ENCODE measurements at places on chromosomes 7 and 10.

DNA sequence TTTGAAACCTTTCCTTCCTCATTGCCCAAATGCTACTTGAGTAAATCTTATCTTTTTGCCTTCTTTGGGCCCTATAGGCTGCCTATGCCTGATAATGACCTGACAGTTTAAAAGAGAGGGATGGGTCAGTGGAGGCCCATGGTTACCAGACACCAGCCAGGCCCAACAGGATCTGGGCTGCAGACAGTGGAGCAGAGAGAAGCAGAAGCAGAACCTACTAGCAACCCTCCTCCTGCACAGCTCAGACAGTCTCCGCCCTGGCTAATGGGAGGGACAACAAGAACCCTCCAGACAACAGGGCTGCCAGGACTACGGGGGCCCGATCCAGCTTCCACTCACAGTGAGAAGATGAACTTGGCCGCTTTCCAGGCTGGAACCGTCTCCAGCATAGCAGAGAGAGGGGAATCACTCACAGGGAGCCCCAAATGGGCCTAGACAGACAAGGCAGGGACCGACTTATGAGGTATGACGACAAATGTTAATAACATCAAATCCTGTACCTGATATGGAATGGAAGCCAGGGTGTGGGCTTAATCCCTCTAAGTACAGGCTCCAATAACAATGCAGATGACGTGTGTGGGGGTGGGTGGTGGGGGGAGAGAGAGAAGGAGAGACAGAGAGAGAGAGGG lies 31.7 kb upstream of the DGKI start:
- DNase-seq, result peak; percentile 20

DNA sequence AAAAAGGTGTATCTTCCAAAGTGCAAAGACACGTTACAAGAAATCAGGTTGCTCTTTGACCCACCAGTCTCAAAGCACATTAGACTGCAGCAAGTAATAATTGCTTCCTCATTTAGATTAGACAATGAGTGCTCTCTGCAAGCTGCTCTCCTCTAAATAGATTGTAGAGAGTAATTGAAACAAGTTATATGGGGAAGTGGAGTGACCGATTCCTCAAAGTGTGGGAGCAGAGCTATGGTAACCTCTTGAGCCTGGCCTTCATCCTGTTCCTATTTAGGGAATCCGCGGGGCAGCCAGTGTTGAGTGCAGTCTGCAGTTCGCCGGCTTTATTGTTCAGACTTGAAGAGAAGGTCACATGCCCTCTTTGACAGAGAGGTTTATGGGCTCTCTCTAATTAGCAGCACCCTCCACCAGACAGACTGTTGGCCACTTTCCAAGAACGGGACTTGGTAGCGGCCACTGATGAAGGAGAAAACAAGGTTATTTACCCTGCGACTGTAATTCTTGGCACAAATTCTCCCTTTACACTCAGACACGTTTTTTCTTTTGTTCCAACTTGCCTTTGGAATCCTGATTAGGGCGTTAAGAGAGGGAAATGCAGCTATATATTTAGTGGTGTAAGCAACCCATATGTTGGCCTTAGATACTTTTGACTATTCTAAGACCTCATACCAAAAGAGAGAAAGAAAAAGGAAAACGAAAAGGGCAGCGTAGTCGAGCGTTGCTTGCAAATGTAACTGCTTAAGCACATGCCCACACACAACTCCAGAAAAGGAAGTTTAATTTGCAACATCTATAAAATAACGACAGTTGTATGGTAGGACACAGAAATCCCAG lies 107.5 kb downstream of the REEP3 start:
- no peak for DNase-seq

DNA sequence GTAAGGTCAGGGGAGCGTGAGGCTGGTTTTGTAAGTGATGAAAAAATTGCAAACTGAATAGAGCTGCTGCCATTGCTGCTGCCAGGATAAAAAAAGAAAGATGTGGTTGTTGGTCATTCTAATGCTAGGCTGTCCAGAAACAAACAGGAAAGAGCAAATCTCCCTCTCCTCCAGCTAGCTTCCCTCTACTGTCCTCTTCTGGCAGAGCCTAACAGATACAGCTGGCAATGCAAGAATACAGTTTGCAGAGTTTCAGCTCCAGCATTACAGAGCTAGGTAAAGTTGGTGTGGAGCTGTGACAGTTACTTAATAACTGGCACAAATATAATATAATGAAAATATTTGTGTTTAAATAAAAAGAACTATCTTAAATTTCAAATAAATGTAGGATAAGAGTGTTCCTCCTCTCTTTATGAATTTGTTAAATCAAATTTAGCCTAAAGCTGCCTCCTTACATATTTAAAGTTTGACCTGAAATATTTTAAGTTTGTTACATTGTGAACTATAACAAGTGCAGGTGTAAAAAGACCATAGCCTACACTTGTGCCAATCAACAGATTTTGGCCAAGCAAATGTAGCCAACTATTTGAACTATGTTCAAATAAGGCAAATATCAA lies 407.7 kb downstream of the SH2D4B start:
- DNase-seq, result no peak

- DNase-seq, result no peak
Observed at GRCh38 chr7:30330134-30331111, 46.0 kb downstream of the ZNRF2 start.

- no peak for DNase-seq
Observed at GRCh38 chr7:28729281-28729680, 228.8 kb downstream of the TRIL start.

DNA sequence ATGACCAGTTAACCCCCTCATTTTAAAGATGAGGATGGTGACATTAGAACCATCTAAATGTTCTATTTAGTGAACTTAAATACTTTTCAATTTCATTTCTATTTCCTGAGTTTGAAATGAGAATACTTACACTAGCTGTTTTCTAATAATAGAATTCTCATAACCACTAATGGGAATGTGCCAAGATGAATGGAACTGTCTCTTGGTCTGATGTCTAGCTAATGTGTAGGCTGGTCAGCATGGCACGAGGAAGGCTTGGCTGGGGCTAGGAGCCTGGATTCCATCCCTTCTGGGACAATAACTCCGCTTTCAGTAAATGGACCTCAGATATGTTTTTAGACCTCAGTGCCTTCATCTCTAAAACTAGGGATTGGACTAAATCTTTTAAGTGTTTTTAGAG lies 185.8 kb upstream of the NRP1 start:
- no peak for DNase-seq

DNA sequence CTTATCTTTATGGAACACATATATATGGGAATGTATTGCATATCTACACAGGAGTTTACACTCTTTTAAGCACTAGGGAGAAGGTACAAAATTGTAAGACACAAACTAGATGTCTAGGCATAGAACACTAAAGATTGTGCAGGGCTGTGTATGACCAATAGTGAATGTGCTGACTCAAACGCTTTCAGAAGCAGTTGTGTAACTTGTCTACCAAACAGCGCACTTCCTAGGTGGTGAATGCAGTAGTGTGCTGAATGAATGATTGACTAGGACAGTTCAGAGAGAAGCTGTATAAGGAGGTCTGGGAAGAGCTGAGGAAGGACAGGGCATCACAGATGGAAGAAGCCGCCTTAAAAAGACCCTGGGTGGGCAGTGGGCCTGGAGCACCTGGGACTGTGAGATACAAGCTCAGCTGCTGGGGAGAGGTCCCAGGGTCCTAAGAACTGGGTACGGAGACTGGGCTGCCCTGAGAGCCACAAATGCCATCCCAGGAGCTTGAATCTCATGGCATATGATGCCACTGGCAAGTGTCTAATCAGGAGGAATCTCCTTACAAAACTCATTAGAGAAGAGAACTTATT lies 14.2 kb downstream of the CLRN3 start:
- DNase-seq, result no peak

- no peak for DNase-seq
Observed at GRCh38 chr7:114821030-114821900, 100.6 kb upstream of the MDFIC start.

- DNase-seq, result no peak
Observed at GRCh38 chr7:18700147-18700546, 204.6 kb downstream of the HDAC9 start.

DNA sequence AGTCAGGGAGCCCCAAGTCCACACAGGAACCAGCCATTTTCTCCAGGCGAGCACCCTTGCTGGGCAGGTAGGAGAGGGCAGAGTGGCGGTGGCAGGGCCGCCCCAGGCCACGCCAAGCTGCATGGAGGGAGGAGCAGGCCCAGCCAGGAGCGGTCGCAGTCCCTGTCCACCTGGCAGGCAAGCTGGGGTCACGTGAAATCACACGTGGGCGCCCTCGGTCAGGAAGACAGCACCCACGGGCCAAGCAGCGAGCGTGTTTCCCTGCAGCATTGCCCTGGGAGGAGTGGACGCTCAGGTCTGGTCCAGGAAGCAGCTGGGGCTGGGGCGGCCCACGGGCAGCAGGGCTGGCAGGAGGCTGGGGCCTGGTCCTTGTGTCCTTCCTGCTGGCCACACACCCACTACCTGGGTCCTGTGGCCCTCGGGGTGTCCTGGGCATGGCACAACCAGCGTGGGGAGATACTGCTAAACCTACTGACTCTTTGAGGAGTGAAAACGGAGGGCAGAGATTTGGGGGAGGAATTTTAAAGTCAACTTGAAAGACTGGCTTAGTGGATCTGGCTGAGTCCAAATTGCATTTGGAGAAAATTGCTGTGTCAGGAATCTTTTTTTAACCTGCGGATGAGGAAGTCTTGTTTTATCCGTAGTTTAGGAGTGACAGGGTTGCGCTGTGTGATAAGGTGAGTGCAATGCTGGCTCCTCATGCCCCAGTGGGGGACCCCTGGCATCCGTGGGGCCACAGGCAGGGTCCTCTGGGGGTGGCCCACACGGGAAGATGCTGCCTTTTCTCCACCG lies 12.2 kb upstream of the ADGRA1 start:
- no peak for DNase-seq

GRCh38 chr10:129366450-129366849 lies 100.6 kb upstream of the MGMT start:
- no peak for DNase-seq

DNA sequence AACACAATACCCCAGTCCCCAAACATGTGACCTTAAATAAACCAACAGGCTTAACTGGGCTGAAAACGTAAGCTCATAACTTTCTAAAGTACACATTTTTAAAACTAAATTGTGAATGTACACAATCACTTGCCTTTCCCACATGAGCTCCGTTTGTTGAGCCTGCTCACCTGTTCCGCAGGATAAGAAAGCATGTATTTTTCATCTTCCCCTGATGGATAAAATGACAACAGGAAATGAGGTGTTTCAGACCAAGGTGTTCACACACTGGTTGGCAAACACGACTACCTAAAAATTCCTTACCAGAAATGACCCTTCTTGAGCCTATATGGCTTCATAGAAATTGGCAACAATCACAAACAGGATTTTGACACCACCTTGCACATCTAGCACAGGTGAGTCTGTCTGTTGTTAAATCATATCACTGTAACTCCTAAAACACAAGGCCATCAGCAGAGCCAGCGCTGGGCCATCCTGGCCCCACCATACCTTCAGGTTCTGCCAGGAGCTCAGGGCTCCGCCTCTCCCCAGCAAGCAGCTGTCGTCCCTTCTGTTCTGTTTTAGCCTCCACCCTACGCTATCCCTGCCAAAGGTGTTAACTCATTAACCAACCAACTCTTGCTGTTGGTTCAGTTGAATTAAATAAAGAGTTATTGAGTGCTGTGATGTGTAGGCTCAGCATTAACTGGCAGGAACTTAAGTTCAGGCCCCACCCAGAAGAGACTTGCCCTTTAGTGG lies 73.6 kb upstream of the RNF32 start:
- DNase-seq, result no peak

DNA sequence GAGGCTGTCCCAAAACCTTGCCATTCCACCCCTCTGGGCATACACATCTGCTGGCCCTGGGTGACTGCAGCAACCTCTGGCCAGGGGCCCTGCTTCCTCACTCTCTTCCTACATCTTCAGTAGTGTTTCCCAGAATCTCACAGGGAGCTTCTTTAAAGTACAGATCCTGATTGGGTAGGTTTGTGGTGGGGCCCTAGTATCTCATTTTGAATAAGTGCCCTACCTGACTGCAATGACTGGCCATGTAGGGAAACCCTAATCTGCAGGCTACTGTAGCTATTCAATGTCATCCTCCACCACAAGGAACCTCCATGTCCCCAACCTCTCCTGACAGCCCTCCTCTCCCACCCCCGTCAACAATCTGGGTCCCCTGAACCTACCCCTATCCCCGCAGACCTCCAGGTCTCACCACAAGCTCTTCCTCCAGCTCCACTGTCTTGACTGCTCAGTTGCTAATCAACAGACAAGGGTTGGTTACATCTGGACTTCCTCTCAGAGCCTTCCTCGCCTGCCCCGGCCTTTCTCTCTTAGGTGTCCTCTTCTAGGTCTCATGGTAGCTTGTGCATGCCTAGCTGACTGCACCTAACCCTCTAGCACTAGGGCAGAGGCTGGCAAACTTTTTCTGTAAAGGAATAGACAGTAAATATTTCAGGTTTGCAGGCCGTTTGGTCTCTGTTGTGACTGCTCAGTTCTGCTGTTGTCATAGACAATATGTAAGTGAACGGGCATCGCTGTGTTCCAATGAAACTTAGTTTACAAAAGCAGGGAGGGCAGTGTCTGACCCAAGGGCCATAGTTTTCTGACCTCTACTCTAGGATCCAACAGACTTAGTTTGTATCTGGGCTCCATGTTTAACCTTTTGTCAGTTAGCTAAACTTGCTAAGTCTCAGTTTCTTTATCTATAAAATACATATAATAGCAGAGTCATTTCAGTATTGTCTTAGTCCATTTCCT lies 121.1 kb downstream of the AOAH start:
- DNase-seq, result no peak

GRCh38 chr7:31883761-31884164 lies 186.4 kb downstream of the PDE1C start:
- DNase-seq, result peak; percentile 38

- DNase-seq, result no peak
Observed at GRCh38 chr10:133438711-133439273, 14.4 kb upstream of the SPRN start.

- DNase-seq, result peak; percentile 41
Observed at GRCh38 chr10:101644002-101644401, 51.0 kb downstream of the FBXW4 start.

Data from hypothalamus (tissue), 51 donors.